ENCODE measurements at places on chromosomes 5 and 9.

GRCh38 chr9:110121170-110121569 is 86.8 kb downstream of the C9orf152 start:
- no peak for DNase-seq

GRCh38 chr5:132269635-132270334 is 12.3 kb downstream of the PDLIM4 start:
- no peak for DNase-seq

GRCh38 chr5:78985725-78986223 is 664 bp upstream of the ARSB start:
- peak; percentile 49 for DNase-seq

DNA sequence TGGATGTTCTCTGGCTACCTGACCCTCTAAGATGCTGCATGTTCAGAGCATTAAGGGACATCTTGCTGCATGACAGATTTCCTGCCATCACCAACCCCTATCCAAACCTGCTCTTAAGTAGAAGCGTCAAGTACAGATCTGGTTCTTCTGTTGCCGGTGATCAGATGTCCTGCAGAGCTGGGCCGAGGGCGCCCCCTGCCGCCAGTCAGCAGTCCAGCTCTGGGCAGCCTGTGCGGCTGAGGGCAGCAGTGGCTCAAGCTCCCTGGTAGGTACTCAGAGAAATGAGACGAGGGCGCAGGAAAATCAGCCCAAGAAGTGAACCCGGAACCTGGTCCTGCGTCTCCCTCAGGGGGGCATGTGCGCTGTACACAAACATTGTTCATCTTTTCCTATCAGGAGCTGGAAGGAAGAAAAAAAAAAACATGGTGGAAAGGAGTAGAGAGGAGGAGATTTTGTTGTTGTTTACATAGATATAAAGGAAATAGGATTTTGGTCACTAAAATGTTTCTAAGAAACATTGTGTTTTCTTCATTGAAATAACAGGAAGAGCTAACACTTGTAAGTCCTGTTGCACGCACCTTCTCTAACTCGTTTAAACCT is 95.8 kb downstream of the CFAP90 start:
- peak; percentile 6 for DNase-seq

GRCh38 chr9:92290785-92291429 is 2.6 kb downstream of the IARS1 start:
- DNase-seq, result no peak

- no peak for DNase-seq
These were observed 51.4 kb downstream of the COL23A1 start for GRCh38 chr5:178538741-178539229.

- no peak for DNase-seq
These were observed 63.8 kb upstream of the ATG10 start for GRCh38 chr5:81908044-81908443.

GRCh38 chr9:77853716-77854115 is 177.9 kb downstream of the GNAQ start:
- no peak for DNase-seq

GRCh38 chr5:59744531-59744992 is 149.0 kb downstream of the PDE4D start:
- no peak for DNase-seq

DNA sequence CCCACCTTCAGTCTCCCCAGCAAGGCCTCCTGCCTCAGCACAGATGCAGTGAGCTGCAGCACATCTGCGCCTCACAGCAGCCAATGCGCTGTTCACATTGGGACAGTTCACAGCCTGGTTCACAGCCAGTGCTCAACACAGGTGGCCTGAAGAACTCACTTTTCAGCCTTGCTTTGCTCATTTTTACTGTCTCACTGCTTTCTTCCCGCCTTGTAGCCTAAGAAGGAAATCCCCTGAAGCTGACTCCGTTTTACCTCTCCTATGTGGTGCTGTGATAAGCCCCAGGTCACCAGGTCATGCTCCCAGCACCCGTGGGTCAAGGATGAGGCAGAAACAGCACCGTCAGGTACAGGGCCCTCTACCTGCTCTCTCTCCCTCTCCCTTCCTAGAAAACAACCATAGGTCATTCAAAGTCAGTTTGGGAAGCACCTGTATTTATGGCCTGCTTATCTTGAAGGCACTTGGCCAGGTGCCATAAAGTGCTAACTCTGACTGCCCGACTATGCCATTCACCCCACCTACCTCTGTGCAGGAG is 1.1 kb downstream of the GCNT4 start:
- DNase-seq, result peak; percentile 50

GRCh38 chr9:33161589-33162132 is 5.5 kb downstream of the B4GALT1 start:
- DNase-seq, result no peak

GRCh38 chr5:177370488-177371119 is 12.9 kb downstream of the RGS14 start:
- DNase-seq, result peak; percentile 80

DNA sequence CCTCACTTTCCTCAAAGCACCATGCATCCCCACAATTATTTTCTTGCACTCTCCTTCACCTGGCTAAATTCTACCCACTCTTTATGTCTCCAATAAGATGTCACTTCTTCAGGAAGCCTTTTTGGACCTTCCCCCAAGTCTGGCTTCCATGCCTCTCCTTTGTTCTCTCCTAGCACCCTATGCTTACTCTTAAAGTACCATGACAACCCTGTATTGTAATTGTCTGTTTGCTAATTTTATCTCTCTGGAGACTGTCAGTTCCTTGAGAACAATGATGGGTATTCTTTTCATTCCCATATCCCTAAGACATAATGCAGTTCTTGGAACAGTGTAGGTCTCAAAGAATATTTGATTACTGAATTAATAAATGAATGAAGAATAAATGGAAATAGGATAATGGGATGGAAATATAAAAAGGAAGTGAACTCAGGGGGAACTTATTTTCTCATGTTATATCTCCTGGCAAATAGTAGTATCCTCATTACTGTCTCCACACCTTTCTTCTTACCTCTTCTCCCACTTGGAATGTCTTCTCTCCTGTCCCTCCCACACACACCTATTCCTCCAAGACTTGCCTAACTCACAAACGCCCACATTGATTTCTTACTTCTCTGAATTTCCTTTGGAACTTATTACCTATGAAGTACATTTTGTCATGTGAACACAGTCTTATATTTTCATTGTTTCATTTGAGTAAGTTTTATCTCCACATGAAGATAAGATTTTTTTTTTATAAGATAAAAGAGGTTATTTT is 499.1 kb downstream of the NFIB start:
- no peak for DNase-seq

- DNase-seq, result no peak
These were observed 18.7 kb downstream of the RAB14 start for GRCh38 chr9:121182989-121183388.

DNA sequence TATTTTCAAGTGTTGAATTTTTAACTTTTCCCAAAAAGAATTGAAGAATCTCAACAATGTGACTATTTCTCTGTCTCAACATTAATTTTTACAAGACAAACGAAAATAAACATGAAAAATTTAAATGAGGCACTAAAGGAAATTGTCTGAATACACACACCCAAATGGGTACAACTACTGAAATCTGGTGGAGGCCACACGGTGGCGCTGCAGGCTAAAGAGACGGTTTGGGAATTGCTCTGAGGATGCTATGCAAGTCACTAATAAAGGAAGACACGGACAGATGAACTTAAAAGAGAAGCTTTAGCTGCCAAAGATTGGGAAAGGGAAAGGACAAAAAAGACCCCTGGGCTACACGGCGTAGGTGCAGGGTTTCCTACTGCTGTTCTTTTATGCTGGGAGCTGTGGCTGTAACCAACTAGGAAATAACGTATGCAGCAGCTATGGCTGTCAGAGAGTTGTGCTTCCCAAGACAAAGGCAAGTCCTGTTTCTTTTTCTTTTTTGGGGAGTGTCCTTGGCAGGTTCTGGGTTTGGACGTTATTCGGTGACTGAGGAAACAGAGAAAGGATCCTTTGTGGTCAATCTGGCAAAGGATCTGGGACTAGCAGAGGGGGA is at the start of gene PCDHB10:
PCDHB10 (plus strand) TSS at position 244 of the 616 bp plus-strand sequence; CDS start at position 444, 200 bp downstream.
- peak; percentile 18 for DNase-seq

DNA sequence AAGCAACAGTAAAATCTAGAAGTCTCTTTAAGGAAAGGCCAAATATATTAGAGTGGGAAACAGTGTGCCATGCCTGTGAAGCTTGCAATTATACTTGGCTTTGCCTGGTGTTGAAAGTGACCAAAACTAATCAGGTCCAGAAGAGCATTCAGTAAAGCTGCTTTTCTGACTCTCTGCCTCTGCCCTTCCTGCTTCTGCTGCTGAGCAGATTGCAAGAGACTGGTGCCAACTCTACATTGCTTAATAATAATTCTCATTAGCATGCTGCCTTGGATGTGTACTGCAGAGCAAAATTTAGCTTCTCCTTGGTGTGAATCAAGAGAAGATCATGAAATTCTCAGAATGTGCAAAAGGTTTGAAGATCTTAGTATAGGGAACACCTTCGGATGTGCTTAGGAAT is 120.4 kb upstream of the RFX3 start:
- DNase-seq, result no peak

DNA sequence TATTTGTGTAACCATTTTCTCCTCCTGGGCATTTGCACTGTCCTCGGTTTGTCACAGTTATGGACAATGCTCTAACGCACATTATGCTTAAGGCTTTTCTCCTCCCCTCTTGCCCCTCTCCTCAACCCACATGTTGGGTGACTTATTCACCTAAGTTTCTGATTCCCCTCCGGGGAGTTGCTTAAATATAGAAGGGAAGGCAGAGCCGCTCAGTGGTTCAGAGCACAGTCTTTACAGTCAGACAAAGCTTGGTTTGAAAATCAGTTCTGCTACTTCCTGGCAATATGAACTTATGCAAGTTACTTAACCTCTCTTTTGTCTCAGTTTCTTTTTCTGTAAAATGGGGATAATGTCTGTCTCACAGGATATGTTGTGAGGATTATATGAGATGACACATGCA is 41.2 kb upstream of the SPRY4 start:
- no peak for DNase-seq

DNA sequence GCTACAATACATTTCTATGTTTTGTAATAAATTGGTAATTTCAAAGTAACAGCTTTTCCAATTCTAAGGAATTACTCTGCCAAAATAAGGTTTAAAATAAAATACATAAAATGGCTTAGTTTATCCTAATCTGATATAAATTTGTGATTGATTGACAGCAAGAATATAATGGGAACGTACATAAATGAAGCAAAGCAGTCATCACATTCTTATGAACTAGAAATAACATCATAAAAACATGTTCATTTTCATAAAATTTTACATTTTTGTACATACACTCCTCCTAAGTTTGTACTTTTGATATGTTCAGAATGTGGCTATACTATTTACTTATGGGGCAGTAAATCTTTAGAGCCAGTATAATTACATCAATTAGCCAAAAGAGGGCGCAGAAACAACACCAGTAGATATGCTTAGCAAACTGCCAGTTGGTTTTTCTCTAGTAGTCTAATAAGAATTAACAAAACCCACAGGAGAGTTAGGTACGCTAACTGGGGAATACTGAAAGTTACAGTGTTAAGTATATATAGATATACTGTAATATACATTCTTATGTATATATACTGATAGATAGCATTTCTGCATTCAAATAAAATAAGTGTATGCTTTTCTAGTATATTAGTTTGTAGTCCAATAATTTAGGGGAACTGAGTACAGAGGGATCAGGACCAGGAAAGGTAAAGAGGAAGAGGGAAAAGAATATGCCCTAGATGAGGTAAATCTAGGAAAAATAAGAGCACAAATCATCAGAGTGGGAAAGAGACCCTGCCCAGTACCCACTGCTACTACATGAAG is 76.8 kb downstream of the ZDHHC21 start:
- DNase-seq, result peak; percentile 43

DNA sequence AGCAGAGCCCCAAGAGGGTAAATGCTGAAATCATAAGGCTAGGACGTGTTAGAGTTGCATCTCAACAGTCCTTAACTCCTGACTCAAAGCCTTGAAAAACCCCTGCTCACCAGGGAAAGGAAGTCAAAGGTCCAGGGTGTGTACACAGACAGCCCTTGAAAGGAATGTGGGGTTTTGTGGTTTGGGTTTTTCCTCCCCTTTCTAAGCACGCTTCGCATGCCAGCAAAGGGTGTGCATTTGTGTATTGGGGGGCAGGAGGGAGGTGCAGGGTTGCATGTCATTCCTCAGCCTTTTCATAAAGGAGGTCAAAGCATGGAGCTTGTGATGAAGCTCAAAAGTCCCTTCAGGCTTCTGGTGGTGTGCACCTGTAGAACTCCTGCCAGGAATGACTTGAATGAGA is 17.3 kb upstream of the XPA start:
- no peak for DNase-seq

- DNase-seq, result peak; percentile 26
These were observed 50.4 kb upstream of the STXBP1 start for GRCh38 chr9:127561491-127562278.

DNA sequence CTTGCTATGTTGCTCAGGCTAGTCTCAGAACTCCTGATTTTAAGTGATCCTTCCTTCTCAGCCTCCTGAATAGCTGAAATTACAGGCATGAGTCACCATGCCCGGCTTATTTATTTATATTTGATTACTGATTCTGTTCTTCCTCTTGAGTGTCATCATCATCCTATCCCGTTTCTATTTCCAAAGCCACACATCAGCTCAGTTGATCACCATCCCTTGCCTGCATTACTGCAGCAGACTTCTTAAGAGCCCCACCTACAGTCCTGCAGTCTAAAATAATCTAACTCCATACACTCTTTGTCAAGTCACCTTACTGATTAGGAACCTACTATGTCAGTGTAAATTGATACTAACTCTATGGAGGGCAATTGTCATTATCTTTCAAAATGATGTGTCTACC is 138.9 kb upstream of the RAI14 start:
- DNase-seq, result no peak

- DNase-seq, result no peak
These were observed 283.6 kb upstream of the NMUR2 start for GRCh38 chr5:152688561-152689249.

DNA sequence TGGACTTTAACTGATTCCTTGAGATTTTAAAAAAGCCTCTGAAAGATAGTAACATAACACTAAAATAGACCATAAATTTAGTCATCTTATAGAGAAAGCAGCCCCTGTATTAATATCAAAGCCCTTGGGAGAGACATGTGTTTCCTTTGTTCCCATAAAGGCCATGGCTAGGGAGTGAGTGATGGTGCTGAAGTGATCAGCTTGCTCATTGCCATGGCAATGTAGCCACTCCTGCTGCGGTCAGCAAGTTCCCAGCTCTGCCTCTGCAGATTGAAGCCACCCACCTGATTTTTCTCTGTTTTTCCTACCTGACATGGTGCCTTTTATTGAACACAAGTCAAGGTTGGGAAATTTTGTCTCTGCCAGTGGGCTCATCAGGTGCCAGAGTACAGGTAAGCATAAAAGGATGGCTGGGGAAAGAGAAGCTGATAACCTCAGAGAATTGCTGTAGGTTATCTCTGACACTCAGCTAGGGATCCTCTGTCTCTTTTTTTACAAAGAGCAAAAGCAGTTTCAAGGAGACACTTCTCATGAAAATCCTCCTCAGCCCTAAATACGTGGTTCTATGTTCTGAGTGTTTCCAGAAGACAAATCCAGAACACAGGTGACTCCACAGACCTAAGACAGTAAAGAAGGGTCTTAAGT is 296.3 kb upstream of the NMUR2 start:
- no peak for DNase-seq

DNA sequence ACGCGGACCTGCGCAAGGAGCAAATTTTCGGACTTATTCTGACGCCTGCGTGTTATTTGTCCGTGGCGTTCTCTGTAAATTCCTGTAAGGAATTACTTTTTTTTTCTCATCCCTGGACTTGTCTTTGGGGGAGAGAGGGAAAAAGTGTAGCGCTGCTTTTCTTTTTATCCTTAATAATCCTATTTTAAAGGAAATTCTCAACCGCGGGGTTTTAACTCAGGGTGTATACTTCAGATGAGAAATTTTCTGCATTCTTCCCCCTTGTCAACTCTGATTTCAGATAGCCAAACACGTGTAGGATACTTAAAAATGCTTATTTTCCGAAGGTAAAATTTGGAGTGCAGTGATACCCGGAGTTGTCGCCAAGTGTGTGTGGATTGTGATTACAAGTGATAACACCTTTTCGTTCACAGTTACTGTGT is 853 bp downstream of the DCP2 start:
- no peak for DNase-seq

Data from CD4-positive, alpha-beta T cell treated with Interleukin-12 subunit alpha and Interleukin-12 subunit beta, for 1 hour (primary cell).